AG08396 (cell line): ENCODE measurements at places on chromosomes 12 and 14.

GRCh38 chr14:77100961-77101360 is 2.9 kb downstream of the CIPC start:
- no peak for DNase-seq

DNA sequence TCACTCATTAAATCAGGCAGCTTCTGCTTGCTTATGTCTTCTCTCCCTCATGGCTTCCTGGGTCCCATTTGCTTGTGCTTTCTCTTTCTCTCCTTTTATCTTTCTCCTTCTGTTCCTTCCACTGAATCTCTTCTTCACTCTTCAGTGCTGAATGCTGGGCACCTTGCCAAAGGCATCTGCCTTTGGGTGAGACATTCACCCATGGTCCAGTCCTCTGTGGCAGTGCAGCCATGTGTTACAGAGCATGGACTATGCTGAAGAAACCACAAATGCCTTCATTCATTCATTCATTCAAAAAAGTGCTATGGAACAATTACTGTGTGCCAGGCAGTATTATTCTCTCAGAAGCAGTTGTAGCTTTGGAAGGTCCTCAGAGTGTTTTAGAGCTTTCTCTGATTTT is 344.4 kb upstream of the STXBP6 start:
- no peak for DNase-seq

GRCh38 chr12:124828264-124829007 is 35.2 kb downstream of the SCARB1 start:
- peak; percentile 51 for DNase-seq

- no peak for DNase-seq
Measured at GRCh38 chr12:124776125-124776513, 87.5 kb downstream of the SCARB1 start.

GRCh38 chr12:25959071-25959961 is 834 bp downstream of the RASSF8 start:
- DNase-seq: peak; percentile 72

- no peak for DNase-seq
Measured at GRCh38 chr14:33692762-33693161, 258.1 kb downstream of the EGLN3 start.

DNA sequence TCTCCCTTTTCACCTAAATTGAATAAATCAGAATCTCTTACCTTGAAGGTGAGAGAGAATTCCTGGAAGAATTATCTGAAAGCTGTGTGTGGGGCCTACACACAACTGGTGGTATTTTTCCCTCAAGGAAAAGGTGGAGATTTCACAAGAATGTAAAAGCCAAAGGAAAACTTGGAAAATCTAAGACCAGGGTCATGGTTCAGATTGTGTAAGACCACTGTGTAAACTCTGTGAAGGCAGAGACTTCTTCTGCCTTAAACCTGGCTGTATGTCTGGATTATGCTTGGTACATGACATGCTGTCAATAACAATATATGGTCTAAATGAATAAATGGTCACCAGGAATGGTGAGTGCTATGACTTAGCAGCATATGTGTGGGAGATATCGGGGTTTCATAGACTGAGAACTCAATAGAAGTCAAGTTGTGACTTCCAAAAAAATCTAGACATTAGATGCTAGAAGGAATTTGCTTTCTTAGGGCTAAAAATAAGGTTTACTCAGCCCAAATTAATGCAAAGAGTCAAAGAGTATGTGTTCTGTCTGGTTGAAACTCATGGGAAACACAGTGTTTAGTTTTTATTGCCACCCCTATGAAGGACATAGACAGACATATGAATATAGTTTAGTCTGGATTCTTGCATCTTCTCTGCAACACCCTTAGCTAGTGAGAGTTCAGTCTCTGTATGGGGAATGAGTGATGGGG is 163.7 kb downstream of the SNAPC1 start:
- no peak for DNase-seq

GRCh38 chr14:64059454-64060198 is 206.8 kb downstream of the SYNE2 start:
- no peak for DNase-seq

GRCh38 chr12:95173392-95174251 is 43.6 kb downstream of the FGD6 start:
- peak; percentile 65 for DNase-seq

DNA sequence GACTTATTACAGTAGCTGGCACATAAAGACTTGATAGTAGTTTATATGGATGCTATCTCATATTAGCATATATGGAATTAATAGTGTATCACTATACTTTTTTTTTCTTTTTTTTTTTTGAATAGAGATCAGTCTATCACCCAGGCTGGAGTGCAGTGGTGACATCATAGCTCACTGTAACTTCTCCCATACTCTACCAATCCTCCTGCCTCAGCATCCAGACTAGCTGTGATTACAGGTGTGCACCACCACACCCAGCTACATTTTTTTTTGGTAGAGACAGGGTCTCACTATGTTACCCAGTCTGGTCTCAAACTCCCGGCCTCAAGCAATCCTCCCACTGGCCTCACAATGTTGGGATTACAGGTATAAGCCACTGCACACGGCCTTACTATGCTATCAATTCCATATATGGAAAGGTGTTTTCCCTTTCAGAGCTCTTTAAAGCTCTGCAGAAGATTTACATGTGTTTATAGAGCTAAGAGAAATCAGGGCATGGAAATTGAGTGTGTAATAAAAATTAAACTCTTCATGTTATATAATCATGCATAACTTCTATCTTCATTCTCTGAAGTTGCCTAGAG is 1.8 kb upstream of the TBK1 start:
- no peak for DNase-seq

DNA sequence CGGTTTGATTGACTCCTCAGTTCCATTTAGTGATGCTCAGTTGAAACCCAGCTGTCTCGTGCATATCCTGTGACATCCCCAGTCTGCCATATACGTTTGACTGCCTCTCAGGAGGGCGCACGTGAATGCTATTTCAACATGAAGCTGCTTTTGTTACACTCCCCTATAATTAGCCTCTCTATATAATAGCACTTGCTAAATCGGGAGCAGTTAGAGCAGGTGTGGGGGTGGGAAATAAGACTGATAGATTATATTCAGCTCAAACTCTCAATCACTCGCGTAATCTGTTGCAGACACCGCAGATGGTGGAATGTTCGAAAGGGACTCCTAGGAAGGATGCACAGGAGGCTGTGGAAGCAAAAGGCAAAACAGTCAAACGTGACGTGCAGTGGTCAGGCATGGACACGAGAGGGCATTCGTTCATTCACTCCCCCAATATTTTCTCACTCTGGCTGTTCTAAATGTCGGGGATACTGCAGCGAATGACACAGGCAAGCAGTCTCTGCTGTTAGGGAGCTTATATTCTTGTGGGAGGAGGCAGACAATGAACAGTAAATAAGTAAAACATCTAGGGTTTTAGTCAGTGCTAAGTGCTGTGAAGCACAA is 29.8 kb downstream of the KCNA1 start:
- DNase-seq: peak; percentile 14

DNA sequence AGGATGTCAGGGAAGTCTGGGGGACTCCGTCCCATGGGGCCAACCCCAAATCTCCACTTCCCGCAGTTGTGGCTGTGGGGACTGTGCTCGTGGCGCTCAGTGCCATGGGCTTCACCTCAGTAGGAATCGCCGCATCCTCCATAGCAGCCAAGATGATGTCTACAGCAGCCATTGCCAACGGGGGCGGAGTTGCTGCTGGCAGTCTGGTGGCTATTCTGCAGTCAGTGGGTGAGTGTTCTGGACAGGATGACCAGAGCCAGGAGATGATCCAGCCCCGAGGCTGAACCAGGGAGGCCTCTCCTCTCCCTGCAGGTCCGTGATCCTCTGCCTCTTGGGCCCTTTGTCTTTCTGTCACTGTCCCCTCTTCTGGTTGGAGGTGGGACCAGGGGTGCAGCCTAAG is 8.8 kb upstream of the IFI27 start:
- no peak for DNase-seq

GRCh38 chr14:70011098-70011497 is 131.9 kb downstream of the SMOC1 start:
- no peak for DNase-seq

- DNase-seq: no peak
Measured at GRCh38 chr12:52225752-52226151, 7.3 kb upstream of the KRT7 start.

DNA sequence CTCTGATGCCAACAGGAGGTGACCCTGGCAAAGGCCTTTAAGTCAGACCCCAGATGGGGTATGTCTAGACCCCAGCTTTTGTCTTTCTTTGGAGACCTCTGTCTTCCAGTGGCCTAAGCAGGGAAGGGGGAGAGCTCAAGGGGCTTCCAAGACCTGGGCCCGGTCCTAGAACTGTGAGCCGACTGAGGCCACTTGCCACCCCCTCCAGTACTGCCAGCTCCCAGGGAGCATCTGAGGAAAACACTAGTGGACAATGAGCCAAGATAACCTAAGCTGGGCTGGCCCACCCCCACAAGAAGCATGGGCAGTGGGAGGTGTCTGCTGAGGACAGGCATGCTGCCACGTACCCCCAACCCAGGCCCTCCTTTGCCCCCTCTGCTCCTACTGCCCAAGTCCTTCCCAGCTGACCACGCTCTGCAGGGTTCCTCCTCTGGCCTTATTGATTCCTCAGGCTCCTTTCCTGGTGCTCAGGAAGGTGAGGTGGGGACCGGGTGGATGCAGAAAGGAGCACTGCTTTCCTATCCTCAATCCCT is 21.1 kb downstream of the VDR start:
- DNase-seq: no peak

DNA sequence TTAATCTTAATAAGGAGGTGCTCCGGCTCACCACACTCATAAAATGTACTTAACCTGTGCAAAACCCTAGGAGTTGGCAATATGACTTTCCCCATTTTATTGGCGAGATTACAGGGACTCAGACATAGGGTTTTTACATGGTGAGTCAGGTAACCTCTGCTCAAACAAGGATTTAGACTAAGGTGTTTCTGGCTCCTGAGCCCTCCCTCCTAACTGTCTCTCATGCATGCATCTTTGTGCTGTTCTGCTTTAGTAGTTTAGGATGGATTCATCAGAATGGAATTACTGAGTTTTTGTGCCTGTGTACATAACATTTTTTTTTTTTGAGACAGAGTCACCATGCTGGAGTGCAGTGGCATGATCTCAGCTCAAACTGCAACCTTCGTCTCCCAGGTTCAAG is 993.3 kb upstream of the TMEM132C start:
- DNase-seq: no peak

- DNase-seq: no peak
Measured at GRCh38 chr12:77722536-77722935, 108.2 kb upstream of the NAV3 start.

DNA sequence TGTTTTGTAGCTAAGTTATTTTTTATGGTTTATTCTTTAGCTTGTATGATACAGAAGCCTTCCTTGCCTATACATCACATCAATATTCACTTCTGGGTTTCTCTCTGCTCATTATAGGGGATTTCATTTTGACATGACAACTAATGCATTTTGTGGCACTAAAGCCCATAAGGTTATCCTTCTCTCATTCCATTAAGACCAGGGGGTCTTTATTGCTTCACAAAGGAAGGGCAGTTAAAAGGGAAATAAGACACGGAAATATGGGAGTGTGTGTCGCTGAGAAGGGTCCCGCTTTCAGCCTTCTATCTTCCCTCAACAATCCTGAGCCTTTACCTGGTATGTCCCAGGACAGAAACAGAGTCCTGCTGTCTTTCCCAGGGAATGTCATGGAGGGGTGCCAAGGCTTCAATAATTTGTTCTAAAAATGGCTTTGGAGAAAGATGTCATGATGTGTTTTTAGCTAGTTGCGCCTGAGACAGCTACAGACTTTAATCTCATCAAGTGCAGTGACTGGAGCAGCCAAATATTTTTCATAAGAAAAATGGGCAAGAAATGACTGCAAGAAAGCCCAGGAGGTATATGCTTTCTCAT is 1145.4 kb upstream of the TMEM132C start:
- no peak for DNase-seq

DNA sequence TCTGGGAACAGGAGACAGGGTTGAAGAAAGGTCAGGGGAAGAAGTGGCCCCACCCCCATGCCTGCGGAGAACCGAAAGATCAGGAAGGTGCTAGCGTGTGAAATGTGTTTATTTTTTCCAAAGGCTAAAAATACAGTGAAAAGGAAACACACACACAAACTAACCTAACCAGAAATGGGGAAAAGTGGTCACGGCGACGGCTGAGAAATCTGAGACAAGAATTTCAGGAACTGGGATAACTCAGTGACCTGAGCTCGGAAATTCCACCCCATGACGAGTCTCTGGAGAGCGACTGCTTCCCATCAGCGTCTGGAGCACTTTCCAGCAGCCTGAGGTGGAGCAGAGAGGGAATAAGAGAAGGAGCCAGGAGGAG is 16.6 kb upstream of the RND1 start:
- peak; percentile 37 for DNase-seq

- DNase-seq: no peak
Measured at GRCh38 chr14:103065861-103066260, 8.5 kb upstream of the CDC42BPB start.

DNA sequence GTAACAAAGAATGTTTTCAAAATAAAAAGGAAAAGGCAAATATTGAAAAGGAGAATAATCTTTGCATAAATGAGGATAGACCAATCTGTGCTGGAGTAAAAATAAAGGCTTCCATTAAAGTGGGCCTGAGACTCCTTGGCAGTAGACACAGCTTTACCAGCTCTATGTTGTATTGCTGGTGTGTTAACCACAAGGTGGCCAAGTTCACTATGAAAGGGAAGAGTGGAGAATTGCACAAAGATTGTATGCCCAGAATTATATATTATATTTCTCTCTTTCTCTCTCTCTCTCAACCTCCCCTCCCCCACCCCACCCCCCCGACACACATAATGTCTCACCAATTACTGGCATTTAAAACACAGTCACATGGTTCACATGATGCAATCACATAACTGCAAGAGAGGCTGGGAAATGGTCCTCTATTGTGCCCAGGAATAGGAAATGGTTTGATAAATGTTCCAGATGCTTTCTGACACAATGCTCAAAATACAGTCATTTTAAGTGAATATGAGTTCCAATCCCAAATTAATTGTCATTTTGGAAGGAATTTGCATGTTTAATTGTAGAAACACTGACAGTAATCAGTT is 222.6 kb upstream of the SYT1 start:
- DNase-seq: no peak
